ENCODE measurements at places on chromosomes 11 and 22.

GRCh38 chr11:122100756-122101080, 15.3 kb downstream of the BLID start:
- DNase-seq, result no peak

DNA sequence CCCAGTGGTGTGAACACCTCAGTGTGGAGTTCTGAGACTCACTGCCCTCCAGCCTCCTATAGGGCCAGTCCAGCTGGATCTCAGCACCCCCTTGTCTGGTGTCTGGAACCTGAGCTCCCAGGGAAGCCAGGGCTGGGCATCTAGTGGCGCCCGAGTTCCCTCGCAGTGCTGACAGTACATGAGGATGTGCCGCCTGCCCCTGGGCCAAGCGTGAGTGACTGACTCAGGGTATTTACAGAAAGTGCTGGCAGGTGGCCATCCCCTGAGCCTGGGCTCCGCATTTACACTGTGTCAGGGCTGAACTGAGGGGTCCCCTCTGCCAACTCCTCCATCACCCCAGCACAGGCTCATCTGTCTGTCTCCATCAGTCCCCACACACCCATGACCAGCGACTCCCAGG, 185.3 kb downstream of the BRD1 start:
- no peak for DNase-seq

- DNase-seq, result no peak
Measured at GRCh38 chr11:105720096-105720495, 110.2 kb downstream of the GRIA4 start.

DNA sequence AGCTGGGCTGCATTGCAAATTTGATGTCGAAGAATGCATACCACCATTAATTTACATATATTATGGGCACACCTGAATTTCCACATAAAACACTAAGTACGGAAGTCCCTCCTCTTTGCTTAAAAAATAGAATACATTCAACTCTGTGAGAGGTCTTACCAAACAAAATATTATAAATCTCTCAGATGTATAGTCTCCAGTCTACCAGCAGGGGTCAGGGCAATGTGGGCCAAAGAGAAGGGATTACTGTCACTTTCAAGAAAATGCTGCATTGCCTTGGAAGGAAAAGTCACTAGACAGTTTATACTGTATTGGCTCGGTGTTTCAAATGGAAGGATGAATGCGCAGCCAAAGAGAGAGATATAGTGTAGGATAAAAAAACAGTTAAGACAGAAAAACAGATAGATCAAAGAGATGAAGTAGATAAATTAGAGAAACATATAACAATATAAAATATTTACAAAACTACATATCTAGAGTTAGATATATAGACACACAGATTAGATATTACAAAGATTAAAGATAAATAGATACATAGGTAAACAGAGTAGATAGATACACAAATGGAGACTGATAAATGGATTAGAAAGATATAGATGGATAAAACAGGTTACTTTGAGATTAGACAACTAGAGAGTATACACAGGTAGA, 20.9 kb downstream of the SERGEF start:
- DNase-seq, result no peak

DNA sequence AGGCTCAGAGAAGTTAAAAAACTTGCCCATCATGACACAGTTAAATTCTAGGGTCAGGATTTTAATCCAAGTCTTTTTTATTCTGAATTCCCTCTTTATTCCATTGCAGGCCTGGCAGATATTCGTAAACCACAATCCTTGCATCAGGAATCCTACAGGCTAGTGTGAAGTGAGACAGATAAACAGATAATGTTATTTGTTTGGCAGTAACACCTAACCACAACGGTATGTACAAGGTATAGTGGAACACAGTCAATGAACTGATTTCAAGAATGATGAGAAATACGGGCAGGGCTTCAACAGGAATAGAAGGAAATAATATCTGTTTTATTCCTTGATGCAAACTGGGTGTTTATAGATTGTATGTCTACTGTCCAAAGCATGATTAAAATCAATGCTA, 32.0 kb upstream of the NARS2 start:
- no peak for DNase-seq

GRCh38 chr22:40635940-40636379, 559 bp downstream of the MRTFA start:
- no peak for DNase-seq

- DNase-seq, result no peak
Measured at GRCh38 chr11:127625402-127625801, 624.8 kb upstream of the KIRREL3 start.

GRCh38 chr11:30479899-30480298, 106.3 kb downstream of the MPPED2 start:
- no peak for DNase-seq
